ENCODE measurements at places on chromosomes 13 and 19.

DNA sequence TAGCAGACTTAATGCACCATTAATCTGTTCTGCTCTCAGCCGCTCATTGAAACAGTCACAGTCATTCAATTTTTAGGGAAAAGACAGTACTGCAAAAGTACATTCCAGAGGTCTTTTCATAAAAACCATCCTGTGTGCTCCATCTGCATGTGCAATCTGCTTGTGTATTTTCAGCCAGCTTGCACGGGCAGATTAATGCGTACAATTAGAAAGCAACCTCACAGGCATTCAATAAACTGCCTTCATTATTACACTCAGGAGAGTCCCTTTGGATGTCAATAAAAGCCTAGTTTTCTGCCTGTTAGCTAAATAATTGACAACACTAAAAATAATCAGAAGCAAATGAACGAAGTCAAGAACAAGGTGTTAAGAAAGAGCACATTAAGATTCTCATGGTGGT, 41.9 kb downstream of the EPSTI1 start:
- DNase-seq = no peak

DNA sequence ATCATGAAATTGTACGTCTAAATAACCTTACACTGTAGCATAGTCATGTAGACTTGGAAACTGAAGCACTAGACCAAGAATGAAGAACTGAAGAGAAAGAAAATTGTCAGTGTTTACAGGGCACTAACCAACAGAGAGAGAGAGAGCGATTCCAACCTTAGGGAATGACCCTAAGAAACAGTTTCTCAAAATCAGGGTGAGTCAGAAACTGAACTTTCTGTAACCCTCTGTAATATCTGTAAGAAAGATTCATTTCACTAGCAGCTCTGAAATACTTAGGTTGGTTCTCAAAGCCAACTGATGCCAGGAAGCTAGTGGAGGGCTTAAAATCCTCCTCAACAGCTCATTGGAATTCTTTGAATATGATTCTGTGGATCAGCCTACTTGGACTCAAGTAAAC, 936.9 kb downstream of the EFNB2 start:
- DNase-seq = no peak

DNA sequence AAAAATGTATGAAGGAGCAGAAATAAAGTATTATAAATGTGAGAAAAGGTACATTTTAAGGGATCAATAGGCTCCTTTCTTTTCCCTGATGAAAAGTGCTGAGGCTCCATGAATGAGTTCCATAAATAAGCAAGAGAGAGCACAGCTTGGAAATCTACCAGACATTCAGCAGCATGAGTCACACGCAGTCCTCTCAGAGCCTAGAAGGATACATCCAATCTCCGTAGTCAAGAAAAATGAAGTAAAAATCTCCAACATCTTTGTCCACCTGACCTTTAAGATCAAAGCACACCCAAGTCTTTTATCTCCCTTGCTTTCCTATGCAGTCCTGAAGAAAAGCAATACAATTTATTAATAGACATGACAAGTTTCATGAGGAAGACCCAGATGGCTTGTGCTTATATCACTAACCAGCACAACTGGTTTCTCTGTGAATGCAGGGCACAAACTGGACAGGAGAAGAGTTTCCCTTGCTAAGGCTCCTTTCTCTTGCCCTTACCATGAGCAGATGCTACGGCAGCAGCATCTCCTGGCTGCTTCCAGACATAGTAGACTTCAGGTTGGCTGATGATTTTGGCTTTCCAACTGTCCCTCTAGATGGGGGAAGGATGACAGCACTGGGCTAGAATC, 730.8 kb downstream of the EFNB2 start:
- DNase-seq = no peak

DNA sequence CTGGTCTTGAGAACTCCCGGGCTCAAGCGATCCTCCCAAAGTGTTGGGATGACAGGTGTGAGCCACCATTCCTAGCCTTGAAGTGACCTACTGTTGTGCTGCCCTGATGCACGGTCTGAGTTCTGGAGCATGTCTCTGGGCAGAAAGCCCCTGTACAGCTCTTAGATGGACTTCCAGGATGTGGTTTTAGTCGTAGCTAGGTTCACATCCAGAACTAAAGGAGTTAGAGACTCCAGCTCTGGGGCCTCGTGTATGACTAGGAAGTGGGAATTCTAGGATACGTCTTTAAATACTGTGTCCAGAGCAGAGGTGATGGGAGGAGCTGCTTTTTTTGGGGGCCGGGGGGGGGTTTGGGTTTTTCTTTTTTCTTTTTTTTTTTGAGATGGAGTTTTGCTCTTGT, 12.2 kb downstream of the UPF1 start:
- DNase-seq = no peak

DNA sequence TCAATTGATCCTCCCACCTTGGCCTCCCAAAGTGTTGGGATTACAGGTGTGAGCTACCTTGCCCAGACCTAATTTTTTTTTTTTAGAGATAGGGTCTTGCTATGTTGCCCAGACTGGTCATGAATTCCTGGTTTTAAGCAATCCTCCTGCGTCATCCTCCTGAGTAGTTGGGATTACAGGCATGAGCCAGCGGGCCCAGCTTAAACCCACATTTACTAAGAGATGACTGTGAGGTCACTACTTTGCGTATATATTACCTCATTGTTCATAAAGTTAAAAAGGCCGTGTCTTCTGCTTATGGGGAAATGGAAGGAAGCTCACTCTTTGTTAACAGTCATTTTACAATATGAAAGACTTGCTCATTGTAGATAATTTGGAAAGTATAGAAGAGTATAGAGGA, 39.6 kb upstream of the C1QTNF9 start:
- no peak for DNase-seq

DNA sequence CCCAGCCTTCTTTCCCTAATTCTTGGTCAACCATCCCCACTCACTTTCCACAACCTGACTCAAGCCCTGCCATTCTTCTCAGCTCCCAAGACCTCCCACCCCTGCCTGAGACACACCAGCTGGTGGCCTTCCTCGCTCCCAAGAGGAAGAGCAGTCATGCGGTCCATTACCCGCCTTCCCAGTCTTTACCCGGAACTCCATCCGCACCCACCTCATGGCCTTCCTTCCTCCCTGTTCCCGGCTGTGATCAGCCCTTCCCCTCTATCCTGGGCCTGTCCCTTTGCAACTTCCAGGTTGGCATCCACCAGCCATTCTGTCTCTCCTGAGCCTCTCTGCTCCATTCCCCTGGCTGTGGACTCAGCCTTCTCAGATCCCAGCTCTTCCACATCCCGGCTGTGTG, 18.6 kb upstream of the INSR start:
- DNase-seq = no peak

DNA sequence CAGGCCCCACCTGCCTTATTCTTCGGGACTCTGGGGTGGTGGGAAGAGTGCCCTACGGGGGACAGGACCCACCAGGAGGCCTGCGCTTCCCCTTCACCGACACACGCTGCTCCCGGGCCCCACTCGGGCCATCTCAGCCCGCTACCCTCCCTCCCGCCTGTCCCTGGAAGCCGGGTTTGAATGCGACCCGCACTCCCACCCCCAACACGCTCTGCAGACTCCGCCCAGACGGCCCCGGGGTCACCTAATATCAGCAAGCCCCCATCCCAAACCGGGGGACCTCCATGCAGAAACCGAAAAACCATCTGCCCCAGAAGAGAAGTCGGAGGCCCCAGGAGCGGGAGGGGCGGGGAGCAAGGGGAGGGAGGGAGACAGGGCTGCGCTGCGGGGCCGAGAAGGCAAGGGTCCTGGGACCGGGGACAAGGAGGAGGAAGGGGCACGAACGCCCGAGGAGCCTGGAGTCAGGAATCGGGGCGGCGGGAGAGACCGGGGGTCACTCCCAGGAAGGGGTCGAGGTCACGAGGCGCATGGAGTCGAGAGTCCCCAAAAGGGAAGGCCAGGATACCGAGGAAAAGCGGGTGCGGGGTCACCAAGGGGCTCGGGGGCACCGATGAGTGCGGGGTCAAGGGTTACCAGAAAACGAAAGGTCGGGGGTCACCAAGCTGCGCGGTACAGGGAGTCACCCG, 766 bp downstream of the SBNO2 start:
- no peak for DNase-seq

- DNase-seq = no peak
These were observed 2.4 kb downstream of the MBOAT7 start for GRCh38 chr19:54186934-54187381.

- DNase-seq = peak; percentile 46
These were observed 726.0 kb downstream of the DIAPH3 start for GRCh38 chr13:59437544-59438301.

GRCh38 chr19:38028913-38029510, 122.0 kb downstream of the SIPA1L3 start:
- DNase-seq = no peak

DNA sequence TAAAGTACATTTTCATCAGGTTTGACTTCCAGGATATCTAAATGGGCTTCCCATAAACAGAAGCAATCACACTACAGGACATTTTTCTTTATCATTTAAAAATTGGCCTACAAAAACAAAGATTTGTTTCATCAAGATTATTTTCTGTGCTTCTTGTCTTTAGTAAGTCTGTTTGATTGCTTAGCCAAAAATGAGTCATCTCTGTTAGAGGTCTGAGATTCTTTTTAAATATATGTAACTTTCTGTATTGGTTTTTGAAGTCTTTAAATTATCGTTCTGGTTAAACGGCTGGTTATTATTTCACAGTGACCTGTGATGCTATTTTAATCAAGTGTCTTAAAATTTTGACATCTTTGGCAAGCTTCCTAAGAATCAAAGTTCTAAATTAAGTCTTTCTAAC, 62.7 kb downstream of the SLITRK1 start:
- no peak for DNase-seq

DNA sequence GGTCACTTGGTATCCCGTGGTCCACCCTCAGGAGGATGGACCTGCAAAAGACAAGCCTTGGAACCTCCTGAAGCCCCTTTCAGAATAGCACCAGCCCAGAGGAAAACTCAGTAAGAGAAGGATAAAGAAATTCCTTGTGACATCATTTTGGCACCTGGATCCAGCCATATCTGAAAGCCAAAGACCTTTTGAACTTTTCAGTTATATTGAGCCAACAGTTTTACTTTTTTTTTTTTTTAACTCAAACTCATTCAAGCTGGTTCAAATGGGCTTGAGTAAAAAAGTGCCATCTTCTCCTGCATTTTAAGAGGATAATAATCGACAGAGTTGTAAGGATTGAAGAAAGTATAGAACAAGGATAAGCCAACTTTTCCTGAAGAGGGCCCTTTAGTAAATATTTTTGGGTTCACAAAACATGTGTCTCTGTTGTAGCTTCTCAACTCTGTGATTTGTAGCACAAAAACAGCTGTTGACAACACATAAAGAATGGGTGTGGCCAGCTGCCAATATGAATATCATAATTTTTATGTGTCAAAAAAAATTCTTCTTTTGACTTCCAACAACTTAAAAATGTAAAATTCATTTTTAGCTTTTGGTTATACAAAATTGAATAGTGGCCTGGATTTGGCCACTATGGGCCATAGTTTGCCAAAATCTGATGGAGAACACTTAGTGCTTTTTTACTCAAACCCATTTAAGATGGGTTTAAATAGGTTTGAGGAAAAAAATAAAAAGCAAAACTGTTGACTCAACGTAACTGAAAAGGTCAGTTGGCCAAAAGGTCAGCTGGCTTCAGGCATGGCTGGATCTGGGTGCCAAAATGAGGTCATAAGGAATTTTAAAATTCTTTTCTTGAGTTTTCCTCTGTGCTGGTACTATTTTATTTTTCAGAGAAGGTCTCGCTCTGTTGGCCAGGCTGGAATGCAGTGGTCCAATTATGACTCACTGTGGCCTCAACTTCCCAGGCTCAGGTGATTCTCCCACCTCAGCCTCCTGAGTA, 50.7 kb downstream of the ACSBG2 start:
- DNase-seq = no peak

- DNase-seq = no peak
These were observed 31.0 kb downstream of the RCBTB1 start for GRCh38 chr13:49554387-49554786.

- DNase-seq = no peak
These were observed 384 bp downstream of the TRAPPC2B start for GRCh38 chr19:57363688-57364181.

GRCh38 chr13:40064154-40065097, 409.0 kb downstream of the COG6 start:
- no peak for DNase-seq

DNA sequence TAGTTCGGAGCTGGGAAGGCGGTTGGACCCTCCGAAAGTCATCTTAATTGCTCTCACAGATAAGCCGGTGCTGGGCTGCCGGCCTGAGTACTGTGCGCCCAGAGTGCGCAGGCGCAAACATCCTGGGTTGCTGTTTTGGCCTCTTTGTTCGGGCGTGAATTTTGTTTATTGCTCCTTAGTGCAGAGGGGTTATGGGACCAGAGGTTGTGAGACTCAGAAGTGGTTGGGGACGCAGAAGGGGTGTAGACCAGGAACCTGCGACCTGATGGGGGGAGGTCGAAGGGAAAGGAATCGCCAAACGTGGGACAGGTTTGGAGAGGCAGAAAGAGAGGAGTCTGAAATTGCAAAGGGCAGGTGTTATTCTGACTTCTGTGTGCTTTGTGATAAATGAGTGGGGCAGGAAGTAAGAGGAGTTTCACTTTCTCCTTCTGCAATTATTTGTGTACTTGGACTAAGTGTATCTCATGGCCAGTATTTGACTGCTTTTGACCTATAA, 607 bp upstream of the ZNF566 start:
- DNase-seq = peak; percentile 89

DNA sequence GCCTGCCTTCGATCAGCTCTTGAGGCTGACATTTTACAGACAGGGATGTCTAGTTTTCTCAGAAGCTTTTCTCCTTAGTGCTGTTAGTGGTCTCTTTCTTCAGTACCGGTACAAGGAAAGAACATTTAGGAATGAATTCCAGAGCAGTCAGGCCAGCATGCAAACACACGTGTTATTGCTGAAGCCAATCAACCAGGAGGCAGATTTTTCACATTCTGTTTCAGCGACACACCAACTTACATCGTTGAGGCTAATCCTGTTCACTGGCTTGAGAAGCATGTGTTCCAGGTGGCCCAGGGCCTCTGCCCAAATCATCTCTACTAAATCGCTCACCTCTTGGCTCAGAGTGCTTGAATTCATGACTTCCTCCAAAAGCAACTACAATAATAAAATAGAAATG, 19.2 kb downstream of the PARP4 start:
- DNase-seq = no peak

GRCh38 chr13:27289011-27289665, 18.5 kb downstream of the RASL11A start:
- DNase-seq = no peak

- no peak for DNase-seq
These were observed 24.5 kb downstream of the CEACAM16 start for GRCh38 chr19:44723299-44723951.

- no peak for DNase-seq
These were observed 89.7 kb downstream of the FRY start for GRCh38 chr13:32121316-32121715.
